ENCODE measurements at places on chromosomes 1 and 21. TPM values are rescaled to one million over a fixed set of nuclear protein-coding genes. Genes with fewer than 3 reads are reported as not detected.

- no peak for DNase-seq
Observed at GRCh38 chr1:99969729-99970621, at the start of gene SLC35A3. Gene SLC35A3, plus strand, starts transcription at chr1:99969996. Its CDS starts 23,559 bp downstream, at chr1:99993555.

DNA sequence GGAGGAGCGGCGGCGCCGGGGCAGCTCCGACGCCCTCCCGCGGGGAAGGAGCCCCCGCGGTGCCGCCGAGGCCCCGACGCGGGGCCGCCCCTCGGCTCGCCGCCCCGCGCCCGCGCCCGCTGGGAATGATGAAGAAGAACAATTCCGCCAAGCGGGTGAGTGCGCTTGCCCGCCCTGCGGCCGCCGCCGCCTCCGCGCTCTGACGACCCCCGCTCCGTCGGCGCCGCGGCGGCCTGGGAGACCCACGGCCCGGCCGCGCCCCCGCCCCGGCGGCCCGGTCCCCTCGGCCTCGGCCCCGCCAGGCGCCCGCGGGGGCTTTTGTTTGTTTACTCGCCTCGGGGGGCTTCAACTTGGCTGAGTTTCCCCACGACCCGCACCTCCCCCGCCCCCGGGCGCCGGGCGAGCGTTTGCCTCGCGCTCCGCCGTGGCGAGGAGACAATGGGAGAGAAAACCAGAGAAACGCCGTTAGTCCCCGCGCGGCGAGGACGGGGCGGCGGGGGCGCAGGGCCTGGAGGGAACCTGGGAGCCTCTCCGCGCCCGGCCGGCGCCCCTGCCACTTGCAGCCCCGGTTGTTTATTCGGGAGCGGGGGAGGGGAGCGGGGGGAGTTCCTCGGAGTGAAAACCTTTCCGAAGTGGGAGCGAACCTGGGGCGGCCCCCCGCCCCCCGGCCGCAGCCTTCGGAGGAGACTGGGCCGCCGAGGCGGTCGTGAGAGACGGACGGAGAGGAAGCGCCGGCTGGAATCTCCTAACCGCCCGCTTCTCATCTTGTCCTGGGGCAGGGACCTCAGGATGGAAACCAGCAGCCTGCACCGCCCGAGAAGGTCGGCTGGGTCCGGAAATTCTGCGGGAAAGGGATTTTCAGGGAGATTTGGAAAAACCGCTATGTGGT lies 661 bp downstream of the PLEKHO1 start:
- no peak for DNase-seq

Gene IFT25
- 17.7 TPM for total RNA-seq

Gene IL23R
- total RNA-seq = not detected

Gene KIF26B
- total RNA-seq = 1.7 TPM

Data from esophagus muscularis mucosa (tissue), 4 donors.